EH (cell line): ENCODE measurements at places on chromosomes 3 and 15.

- no peak for DNase-seq
Observed at GRCh38 chr15:101053261-101053660, 134.1 kb downstream of the LRRK1 start.

DNA sequence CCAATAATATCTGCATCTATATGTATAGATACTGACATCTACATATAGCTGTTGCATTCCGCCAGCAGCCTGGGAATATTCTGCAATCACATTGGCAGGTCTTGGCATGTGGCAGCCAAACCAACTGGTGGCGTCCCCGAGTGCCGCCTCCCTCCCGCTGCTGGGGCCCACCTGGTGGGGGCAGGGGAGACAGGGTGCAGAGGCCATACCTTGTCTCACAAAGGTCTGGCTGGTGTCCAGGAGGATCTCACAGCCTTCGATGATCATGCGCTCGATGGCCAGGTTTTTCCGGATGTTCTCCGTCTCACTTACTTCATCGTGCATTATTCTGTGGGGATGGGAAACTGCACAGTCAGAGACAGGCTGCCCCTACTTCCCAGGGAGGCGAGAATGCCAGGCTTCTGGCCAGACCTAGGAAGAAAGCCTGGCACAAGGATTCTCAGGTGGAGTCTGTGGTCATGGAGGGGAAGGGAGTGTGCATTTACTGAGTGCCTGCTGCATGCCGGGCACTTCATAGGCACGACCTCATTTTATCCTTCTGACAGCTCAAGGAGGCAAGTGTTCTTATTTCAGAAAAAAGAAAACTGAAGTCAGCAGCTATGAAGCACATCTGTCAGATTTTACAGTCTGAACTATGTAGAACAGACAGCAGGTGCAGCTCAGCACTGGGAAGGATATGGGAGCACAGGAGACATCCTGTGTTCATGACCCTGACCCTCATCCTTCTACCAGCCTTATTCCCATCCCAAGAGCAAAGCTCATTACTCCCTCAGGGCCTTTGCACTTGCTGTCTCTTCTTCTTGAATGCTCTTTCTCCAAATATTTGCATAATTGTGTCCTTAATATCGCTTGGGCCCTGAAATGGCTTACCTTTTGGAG lies 62.8 kb downstream of the RASGRF1 start:
- no peak for DNase-seq

DNA sequence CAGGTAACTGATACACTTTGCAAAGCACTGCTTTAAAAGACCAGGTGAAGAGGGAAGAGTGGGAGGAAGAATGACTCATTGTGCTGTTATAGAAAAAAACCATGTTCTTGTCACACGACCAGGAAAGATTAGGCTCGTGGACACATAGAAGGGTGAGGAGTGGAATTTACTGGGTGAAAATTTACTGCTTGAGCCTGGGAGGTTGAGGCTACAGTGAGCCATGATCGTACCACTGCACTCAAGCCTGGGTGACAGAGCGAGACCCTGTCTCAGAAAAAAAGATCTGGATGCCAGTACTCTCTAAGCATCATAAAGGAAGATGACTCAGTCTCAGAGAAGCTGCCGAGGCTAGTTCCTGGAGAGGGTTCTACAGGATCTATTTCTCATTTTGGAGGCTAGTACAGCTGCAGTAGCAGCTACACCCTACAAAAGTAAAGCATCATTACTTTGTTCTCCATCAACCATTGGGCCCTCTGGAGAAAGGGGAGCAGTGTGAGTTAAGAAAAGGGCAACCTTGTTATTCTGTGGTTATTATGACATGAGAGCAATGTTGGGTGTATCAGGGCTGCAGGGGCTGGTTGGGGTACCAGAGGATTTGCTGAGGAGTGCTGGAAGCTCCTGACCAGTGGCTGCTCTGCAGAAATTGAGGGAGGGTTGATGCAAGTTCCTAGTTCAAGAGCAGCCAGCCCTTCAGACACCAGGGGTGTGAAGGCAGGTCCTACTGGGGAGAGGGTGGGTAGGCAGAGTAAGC lies 75.4 kb downstream of the CMTM8 start:
- DNase-seq, result peak; percentile 31

DNA sequence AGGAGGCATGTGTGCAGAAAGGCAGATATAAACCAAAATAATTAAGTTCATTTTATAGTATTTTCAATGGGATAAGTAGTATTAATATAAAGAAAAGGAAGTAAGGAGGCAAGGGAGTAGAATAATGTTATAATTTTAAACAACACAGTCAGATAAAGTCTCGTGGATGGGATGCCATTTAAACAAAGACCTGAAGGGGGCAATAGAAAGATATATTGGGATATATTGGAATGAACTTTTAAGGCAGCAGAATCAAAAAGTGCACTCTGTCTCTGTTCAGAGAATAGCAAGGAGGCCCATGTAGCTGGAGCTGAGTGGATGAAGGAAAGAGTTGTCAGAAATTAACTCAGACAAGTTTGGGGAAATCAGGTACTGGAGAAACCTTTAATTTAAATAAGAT lies 158.7 kb downstream of the CGGBP1 start:
- peak; percentile 5 for DNase-seq

- no peak for DNase-seq
Observed at GRCh38 chr15:61762676-61763075, 297.6 kb downstream of the VPS13C start.

GRCh38 chr15:64582202-64582601 lies 121.8 kb downstream of the ZNF609 start:
- DNase-seq, result no peak

DNA sequence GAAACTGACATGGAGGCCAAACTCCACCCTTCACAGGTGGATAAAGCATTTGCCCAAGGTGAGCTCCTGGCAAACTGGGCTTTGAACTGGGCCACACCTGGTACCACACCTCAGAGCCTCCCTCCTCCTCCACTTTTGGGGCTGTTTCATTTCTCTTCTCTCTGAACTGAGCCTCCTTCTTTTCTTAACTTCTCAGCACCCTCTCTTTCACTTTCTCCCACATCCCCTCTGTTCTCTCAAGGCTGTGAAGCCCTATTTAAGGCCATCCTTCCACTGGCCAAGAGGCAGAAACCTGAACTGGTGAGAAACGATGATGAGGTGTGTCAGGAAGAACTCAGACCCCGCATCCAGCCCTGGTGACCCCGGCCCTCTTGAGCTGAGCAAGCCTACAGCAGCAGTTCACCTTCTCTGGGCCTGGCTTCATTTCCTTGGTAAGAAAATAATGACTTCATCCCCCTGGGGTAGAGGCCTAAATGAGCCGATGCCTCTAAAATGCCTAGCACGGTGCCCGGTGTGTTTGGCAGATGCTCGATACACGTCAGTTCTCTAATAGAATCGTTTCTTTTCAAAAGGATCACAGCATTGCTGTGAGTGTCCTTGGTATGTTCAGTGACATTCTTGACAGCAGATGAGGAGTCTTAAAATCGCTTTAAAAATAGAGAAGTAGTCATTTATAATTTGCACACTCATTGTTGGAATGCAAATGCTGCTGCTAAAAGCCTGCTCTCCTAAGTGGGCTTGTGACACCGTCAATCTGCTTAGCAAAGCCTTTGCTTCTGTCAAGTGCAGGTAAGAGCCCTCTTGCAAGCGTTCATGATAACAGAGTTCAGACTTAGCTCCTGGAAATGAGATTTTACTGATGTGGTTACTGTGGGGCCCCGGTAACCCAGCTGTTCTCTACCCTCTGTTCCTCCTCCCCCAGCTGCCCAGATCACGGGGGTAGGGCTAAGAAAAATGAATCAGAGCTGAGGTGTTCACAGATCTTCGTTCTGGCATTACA lies 97.7 kb upstream of the ATP2B2 start:
- DNase-seq, result no peak

- DNase-seq, result peak; percentile 42
Observed at GRCh38 chr3:172279191-172279640, 169.0 kb downstream of the GHSR start.

DNA sequence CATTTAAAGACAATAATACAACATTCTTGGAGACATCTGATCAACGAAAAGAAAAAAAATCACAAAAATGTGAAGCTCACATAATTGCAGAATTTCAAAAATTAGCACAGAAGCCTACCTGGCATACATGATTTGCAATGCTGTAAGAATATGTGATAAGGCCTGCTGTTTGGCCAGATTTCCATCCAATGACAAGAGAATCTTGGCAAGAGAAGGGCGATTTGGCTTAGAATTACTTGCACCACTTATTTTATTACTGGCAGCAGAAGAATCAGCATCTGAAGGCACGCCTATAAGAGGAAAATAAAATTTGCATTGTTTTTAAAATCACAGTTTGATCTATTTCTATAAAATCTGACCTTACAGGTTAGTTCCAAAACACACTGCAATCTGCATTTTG lies 70.3 kb upstream of the OCA2 start:
- DNase-seq, result no peak

DNA sequence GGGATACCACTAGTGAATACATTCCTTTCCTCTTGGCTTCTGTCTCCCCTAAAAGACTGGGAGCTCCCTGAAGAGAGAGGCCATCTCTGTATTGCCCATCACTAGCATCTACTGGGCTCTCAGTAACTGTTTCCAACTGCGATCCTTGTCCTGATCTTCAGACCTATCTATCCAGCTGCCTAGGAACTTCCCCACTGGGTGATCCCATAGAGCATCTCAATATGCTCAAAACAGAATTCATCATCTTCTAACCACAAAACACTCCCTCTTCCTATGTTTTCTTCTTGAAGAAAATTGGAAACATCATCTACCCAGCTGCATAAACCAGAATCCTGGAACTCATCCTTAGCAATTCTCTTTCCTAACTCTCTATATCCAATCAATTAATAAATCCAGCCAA lies 54.6 kb downstream of the PLD1 start:
- no peak for DNase-seq

- DNase-seq, result peak; percentile 5
Observed at GRCh38 chr15:33310481-33311311, at the start of gene RYR3. Gene RYR3, plus strand, starts transcription at chr15:33310967. Its CDS starts 79 bp downstream, at chr15:33311046.

DNA sequence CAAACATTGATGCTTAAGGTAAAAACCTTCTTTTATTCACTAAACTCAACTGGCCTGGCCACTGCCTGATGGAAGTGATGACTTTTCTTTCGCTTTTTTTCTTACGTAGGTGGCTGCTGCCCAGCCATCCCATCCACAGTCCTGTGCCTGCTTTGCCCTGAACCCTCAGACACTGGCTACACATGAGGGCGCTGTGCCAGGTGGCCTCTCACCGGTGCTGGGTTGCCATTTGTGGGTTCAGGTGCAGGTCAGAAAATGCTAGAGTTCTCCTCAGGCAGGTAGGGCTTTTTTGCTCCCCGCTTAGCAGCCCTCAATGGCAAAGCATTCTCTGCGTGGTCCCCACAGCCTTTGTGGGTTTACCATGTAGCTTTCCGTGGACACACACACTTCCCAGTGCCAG lies 88.3 kb upstream of the PRR23E start:
- no peak for DNase-seq

DNA sequence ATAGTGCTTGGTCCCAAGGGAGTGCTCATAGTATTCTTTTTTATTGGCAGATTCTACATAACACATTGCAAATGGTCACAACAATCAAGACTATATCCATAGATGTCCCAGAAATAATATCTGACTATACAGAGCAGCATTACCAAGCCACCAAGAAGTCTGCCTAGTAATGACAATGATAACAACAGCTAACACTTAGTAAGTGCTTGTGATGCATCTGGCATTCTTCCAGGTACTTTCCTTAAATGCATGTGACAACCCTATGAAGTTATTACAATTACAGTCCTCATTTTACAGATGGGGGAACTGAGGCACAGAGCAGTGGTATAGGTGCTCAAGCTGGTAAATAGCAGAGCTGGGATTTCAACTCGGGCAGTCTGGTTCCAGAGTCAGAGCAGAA lies 49.6 kb upstream of the ICE2 start:
- peak; percentile 6 for DNase-seq

DNA sequence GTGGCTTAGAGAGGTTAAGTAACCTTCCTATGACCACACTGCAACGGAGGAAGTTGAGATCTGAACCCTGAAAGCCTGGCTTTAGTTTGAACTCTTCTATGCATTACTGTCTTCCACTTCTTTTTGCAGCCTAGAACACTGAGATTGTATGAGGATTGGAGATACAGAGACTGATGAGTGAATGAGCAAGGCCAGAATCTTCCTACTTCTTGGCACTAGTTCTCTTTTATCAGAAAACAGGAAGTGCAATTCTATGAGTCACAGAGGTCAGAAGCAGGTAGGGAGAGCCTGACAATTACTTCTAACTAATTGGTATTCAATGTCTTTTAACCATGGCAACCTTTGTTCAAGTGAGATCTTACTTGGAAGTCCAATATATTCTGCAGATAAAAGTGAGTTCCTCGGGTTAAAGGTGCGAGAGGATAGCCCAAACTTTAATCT lies 219.0 kb downstream of the SHQ1 start:
- DNase-seq, result no peak

- peak; percentile 56 for DNase-seq
Observed at GRCh38 chr3:122484985-122485384, 29.8 kb downstream of the KPNA1 start.

DNA sequence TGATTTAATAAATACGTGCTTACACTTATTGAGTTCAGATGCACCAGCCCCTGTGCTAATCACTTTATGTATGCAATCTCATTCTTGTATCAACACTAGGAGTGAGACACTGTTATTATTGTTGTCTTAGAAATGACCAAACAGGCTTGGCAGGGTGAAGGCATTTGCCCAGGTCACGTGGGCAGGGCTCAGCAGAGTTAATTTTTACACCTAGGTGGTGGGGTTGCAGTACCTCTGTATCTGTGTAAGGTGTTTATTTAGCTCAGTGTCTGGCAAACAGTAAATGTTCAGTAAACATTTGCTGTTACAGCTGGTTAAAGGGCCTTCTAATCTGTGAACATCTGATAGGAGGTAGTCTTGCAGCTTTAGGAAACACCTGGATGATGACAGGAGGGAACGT lies 200.0 kb downstream of the CACNA2D3 start:
- no peak for DNase-seq

GRCh38 chr15:49686599-49686998 lies 65.8 kb downstream of the DTWD1 start:
- DNase-seq, result peak; percentile 59

DNA sequence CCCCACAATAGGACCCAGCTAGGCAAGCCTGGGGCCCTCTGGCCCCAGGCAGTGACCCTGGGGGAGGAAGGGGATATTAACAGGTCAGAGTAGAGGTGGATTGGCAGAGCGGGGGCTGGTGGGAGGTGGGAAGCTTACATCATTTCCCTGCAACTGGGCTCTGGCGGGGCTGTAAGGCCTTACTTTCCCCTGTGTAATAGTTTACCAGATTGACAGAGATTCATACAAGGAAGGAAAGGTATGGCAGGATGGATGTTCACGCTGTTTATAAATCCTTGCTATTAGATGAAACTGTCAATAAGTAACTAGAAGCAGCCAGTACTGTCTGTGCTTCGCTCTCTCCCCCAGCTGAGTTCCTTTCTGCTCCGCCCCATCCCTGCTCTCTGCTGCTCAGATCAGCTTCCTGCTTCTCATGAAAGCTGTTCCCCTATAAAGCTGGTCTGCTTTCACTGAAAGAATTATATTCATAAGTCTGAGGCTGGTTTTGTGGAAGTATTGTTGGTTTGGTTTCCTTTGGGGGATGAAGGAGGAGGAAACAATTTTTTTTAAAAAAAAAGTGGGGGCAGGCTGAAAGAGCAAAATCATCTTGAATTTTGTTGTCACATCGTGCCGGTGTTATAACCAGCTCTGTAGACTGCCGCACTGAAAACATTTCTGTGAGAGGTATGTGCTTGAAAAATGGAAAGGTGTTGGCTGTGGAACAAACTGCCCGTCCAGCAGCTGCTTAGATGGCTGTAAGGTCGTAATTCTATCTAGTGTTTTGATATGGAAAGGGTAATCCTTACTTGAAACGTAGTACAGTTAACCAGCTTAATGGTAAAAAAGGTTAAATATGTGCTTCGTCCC lies 76.4 kb downstream of the BBX start:
- DNase-seq, result peak; percentile 52
